ENCODE measurements at places on chromosomes 3 and 15. TPM values are rescaled to one million over a fixed set of nuclear protein-coding genes. Genes with fewer than 3 reads are reported as not detected.

BRPF1 gene
- 45.9 TPM for total RNA-seq

ZNF501 gene
- 1.6 TPM for total RNA-seq

SEMA3F gene
- total RNA-seq, result 0.42 TPM

CAMK2N2 gene
- 0.52 TPM for total RNA-seq

CAV3 gene
- total RNA-seq, result not detected

ZMYND10 gene
- total RNA-seq, result 1.7 TPM

- no peak for DNase-seq
Measured at GRCh38 chr3:38726751-38727150, 77.3 kb upstream of the SCN5A start.

- no peak for DNase-seq
Measured at GRCh38 chr15:77002436-77002835, 7.5 kb downstream of the PSTPIP1 start.

- no peak for DNase-seq
Measured at GRCh38 chr15:55827204-55827603, 84.3 kb upstream of the PRTG start.

DNA sequence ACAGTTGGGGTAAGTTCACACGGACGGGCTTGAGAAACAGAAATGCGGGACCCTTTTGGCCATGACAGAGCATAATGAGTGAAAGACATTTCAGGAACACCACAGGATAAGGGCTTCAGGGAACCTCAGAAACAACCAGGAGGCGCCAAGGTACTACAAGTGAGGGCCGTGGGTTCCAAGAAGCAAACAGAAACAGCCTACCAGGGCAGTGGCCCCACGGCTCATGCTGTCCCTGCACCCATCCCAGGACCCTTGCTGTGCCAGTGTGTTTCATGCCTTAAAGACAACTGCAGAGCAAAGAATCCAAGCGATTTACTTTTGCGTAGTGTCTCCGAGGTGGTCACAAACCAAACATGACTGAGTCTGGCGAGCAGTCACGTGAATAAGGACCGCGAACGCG, 54.0 kb downstream of the RUBCN start:
- no peak for DNase-seq

DNA sequence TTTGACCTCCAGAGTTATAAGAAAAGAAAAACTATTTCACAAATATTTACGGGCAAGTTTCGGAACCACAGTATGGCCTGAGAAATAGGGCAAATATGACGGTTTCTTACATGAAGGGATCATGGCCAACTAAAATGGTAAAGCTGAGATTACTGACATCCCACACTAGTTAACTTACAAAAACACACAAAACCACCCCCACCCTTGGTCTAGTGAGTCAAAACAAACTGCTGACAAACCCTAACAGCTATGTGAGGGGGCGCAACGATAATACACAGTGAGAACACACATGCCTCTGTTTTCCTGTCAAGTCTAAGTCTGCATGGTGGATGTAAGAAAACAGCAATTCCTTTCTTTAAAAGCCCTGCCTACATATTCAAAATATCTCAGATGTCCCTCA, 32.3 kb downstream of the CBLB start:
- DNase-seq, result peak; percentile 27

DNA sequence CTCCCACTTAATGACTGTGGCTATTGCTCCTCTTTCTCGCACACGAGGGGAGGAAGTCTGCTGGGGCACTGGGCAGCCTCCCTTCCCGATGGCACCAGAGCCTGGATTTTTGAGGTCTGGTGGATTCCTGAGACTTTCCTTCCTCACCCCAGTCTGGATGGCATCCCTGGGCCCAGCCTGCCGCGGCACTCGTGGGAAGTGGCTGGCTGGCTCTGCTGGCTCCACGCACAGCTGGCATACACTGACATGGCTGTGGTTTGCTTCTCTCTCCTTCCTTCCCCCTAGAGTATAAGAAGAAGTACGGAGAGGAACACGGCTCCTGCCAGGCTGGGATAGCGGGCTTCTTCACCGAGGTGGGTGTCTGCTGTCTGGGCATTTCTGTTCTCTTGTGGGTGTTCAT, 319.8 kb upstream of the LRRFIP2 start:
- DNase-seq, result no peak

DNA sequence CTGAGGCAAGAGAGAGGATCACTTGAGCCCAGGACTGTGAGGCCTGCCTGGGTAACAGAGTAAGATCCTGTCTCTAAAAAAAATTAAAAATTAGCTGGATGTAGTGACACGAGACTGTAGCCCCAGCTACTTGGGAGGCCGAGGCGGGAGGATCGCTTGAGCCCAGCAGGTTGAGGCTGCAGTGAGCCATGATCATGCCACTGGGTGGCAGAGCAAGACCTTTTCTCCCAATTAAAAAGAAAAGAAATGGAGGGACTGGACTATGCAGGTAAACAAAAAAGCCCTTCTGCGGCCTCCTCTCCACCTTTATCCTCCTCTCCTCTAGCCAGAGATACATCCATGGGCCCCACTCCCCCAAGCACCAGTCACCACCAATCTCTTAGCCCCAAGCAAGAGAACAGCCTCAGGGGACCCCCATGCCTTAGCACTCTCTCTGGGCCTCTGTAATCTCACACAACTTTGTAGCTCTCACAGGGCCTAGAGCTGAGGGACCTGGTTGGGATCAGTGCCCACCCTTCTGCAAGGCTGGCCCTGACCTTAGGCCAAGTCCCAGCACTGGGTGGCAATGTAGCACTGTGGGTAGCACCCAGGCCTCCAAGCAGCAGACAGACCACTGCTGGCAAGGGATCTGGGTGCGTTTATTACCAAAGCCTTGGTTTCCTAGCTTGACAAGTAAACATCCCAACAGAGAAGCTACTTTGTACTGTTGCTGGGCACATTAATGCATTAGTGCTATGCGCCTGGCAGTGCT, 43.4 kb downstream of the FAM174B start:
- DNase-seq, result no peak

DNA sequence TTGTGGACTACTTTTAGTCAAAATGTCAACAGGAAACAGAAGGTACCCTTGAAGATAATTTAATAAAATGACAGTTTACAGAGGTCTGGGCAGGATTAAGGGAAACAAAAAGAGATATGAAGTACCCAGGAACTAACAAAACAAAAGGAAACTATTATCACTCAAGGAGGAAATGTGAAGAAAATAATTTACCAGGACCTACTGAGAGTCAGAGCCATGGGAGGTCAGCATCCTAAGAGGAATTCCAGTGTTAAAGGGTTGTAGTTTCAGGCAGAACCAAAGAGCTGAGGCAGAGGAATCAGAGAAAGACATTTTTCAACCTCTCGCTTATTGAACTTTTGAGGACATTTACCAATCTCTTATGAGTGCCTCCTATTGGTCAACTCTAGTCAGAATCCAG, 408.9 kb upstream of the CBLB start:
- DNase-seq, result no peak

- no peak for DNase-seq
Measured at GRCh38 chr3:172903642-172904320, 153.3 kb downstream of the ECT2 start.

DNA sequence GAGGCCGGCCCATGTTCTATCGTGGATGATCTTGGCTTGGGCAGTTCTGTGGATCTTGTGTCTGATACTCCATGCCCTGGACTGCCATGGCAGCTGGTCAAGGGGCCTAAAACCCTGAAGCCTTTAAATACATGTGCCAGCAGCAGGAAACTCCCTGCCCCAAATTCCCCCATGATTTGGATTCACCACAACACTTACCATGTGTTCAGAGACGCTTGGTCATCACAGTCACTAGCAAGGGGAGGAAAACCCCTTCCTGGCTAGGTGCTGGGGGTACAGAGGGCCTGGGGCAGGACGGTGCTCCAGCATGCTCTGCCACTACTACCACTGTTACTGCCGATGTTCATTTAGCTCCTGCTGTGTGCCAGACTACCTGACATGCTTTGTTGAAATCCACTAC, 94.4 kb downstream of the DNAJB8 start:
- DNase-seq, result no peak

DNA sequence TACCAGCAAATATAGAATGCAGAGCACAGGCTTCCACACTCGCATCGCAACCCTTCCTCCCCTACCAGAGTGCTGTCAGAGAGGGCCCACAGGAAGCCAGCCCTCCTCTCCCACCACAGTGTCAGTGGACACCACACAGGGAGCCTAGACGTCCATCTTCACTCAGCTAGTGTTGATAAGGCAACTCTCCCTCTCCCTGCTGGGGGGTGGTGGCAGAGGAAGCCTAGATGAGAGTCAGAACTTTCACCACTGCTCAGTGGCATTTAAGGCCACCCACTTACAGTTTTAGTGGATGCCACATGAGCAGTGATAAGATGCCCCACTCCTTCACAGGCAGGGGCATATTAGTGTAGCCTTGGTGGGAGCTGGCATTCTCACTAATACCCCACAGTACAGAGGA, 109.8 kb upstream of the UBE3A start:
- no peak for DNase-seq

DNA sequence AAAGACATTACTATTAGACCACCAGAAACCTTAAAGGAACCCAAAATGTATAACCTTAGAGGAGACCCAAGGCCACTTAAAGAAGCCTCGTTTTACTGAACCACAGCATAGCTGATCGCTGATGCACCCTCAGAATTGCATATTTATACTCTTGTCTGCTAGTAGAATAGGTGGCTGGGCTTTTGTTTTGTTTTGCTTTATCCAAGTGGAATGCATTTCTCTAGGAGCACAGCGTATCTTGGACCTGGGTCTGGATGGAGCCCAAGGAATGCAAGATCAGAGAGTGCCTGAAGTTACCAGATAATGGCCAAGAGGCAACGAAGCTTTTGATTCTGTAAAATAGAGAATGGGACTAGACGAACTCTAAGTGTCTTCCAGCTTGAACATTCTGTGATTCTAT, 129.2 kb upstream of the COL8A1 start:
- no peak for DNase-seq

DNA sequence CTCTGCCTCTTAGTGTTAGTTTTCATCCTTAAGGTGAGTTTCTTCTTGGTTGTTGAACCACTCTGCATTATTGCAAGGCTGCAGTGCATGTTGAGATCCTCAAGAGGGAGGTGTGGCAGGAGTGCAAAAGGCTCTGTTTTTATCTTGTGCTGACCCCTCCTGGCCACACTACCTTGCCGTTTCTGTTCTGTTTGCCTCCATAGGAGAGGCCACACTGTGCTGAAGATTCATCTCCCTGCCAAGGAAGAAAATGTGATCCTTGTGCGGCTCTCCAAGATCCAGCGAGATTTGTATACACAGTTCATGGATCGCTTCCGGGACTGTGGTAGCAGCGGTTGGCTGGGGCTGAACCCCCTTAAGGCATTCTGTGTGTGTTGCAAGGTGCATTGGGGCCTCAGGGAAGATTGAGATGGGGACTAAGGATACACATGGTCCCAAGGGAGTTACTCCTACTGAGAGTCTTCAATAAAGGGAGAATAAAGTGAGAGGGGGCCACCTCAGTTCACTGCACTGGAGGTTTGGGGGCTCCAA, 33.0 kb upstream of the TEX264 start:
- DNase-seq, result peak; percentile 11

DNA sequence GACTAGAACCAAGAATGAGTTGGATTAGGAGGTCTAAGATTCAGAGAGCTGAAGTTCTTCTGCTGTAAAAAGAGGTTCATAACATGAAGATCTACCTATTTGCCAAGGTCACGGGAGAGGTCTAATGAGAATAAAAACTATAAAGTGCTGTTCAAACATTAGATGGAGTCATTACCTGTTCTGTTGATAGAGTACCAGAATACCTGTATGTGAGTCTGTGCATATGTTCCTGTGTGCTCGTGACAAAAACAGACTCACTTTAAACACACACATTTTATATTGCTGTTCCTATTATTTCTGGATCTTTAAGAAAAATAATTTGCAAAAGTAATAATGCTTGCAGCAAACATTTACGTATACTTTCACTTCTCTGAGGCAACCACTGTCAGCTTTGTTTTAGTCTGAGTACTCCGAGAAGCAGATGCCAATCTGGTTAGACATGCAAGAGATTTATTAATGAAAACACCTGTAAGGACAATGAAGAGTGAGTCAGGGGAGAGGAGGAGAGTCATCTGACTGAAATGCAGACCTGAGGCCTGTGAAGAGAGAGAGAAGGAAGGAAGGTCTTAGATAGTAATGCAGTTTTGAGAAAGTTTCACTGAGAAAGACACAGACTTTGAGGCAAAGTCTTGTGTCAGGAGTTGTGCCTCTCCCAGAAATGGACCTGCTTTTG, 221.2 kb downstream of the SQOR start:
- no peak for DNase-seq

DNA sequence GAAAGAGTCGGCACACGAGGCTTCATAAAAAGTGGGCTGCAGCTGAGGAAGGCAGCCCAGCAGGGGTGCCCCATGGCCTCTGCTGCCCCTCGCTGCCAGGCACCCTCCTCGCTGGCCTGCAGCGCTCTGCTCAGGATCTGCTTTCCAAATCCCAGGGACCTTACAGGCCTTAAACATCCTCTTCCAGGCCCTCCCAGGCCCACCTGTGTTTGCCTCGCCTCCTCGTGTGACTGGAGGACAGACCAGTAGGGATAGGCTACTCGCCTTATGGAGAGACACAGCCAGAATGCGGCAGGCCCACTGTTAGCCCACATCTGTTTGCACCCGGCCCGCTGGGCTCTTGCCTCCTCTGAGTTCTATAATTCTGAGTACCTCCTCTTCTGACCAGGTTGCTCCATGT, 124.5 kb upstream of the PLXNA1 start:
- DNase-seq, result no peak

DNA sequence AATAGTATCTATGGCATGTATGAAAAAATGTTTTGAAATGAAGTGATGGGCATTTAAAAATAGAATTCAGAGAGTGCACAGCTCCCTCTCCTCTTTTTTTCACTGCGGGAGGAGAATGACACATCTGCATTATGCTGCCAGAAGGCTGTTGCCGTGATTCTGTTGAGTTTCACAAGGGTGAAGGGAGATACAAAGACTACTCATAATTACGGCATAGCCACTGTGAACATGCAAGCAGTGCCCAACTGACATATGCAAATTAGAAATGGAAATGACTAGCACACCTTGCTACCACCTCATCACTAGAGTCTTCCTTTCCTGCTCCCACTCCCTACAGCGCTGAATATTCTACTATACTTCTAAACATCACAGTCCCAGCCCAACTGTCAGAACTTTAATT, 20.1 kb downstream of the IFT57 start:
- DNase-seq, result no peak

GRCh38 chr3:120473896-120474675, 23.3 kb upstream of the FSTL1 start:
- DNase-seq, result no peak

GRCh38 chr15:49179433-49180190, 9.6 kb downstream of the GALK2 start:
- DNase-seq, result no peak

All from activated T-helper 1 cell treated with anti-CD3 and anti-CD28 coated beads, Interleukin-12 subunit alpha, Interleukin-12 subunit beta, Interleukin-2, Interleukin-4 antibody, amounts not matched to agents 30 ng/mL and 10 ng/mL and 1 ng/mL, durations not matched to agents 14 hours and 24 hours and 36 hours (primary cell).